ENCODE measurements at places on chromosomes 2 and 18.

- DNase-seq, result no peak
These were observed 98.2 kb upstream of the PMAIP1 start for GRCh38 chr18:59801576-59801975.

- no peak for DNase-seq
These were observed 51.3 kb upstream of the SLC1A4 start for GRCh38 chr2:64937687-64938491.

DNA sequence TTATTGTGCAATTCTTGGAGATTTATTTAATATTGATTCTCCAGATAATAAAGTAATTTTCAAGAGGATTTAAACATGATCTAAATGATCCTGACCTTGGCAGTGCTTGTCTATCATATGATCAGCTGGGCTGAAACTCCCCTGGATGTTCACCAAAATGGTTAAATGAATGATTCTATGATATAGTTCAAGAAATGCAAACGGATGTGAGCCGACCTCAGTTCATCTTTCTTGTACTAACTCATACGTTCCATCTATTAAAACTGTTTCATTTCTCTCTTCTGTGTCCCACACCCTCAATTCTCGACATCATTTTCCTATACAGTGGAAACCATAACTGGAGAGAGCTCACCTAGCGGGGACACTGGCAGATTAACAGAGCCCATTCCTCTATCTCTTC lies 281.7 kb upstream of the CCDC68 start:
- no peak for DNase-seq

GRCh38 chr18:44974174-44974573 lies 293.5 kb downstream of the SETBP1 start:
- no peak for DNase-seq

DNA sequence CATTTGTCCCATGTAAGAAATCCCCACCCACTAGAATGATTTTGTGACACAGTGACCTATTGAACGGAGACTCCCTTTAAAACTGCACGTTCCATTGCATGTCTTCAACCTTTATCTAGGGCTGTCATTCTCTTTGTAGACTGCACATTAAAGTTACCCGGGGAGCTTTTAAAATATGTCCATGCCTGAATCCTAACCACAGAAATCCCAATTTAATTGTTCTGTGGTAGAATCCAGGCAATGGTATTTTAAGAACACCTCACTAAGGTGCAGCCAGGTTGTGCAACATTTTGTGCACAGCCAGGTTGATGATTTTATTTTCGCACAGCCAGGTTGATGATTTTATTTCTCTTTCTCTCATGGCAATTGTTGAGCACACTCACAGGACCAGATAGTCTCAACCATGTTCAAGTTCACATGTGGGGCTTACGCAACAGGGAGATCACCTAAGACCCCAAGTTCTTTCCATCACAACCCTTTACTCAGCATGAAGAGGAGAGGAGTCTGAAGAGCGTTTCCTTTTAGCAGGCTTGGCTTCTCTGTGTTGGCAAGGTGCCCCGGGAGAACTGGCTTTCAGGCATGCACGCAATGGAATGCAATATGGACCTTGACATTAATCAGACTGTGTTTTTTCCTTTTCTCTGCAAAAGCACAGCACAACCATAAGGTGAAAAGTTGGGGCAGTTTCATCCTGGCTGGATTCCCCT lies 467.3 kb upstream of the ETAA1 start:
- DNase-seq, result peak; percentile 14

DNA sequence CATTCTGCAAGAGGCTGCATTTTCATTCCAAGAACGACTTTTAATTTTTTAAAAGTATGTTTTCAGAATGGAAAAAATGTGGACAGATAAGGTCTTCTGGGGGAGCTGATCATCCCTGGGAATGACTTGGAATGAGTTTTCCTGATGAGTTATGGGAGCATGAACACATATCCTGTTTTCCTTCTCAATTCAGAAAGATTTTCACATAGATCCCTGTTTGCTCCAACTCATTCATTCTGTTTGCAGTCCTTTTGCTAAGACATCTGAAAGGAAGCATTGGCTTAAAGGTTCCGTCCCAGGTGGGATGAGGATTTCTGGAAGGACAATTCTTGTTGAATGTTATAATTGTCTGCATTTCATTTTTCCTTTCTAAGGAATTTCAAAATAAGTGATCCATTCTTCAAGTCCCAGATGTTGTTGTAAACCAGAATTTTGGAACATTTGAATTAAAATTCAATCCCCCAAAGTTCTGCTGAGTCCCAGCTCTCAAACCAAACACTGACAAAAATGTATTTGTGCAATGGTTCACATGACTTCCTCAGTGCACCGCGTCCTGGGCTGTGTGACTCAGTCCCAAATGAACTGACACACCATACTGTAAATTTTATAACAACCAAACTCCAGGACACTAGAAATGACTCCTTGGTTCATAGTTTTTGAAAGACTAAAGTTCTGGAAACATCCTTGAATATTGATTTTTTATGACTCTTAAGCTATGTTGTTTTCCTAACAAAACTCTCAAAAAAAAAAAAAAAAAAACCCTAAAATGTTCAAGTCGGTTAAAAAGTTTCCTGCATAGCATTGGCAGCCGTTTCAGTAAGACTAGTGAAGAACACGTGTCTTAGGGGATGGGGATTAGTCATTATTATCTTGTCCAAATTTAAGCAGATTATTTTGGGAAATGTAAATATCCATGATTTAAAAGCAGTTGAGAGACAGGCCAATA lies 281.8 kb upstream of the TCF4 start:
- no peak for DNase-seq

DNA sequence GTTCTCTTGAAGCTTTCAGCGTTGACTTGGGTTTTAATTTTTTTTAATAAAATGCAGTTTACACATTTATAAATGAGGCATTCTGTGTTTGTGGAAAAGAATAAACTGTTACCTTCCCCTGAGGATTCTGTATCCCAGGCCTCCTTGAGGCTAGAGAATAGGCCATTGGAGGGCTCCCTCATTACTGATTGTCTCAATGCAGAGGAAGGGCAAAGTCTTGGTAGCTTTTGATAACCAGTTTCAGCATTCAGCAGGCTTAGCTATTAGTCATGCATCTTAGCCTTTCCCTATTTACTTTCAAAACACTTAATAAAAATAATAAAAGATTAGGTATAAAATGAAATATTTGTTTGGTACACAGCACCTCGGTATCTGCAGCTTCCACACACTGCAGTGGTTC lies 58.1 kb upstream of the OTX1 start:
- no peak for DNase-seq

DNA sequence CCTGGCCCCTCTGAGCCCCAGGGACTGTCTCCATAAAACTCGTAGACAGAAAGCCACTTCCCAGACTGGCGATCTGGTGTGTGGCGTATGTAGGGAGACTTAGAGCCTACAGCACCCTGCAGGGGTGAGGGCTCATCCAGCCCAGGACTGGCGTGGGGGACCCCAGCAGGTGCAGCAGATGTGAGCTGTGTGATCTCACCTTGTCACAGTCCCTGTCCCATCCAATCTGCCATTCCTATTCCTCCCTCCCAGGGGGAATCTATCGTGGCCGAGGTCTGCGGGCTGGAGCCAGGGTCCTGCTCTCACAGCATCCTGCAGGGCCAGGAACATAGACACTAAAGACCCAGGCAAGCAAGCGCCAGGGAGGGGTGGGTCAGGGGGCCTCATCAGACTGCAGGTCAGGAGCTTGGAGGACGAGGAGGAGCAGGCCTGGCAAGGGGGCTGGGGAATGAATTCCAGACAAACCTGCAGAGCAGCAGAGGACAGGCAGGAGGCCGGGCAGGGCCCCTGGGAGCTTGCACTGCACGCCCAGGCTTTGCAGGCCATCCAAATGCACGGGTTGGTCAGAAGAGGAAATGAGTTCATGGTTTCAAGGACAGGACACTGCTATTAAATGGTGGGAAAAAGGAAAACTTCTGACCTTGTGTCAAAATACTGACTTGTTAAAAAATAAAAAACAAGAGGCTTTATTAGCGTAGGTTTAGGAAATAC lies 32.5 kb downstream of the HS6ST1 start:
- no peak for DNase-seq

Data from HS-27A (cell line).